ENCODE measurements at places on chromosomes 7 and 10.

- no peak for DNase-seq
Observed at GRCh38 chr7:44538093-44538797, 2.9 kb downstream of the NPC1L1 start.

DNA sequence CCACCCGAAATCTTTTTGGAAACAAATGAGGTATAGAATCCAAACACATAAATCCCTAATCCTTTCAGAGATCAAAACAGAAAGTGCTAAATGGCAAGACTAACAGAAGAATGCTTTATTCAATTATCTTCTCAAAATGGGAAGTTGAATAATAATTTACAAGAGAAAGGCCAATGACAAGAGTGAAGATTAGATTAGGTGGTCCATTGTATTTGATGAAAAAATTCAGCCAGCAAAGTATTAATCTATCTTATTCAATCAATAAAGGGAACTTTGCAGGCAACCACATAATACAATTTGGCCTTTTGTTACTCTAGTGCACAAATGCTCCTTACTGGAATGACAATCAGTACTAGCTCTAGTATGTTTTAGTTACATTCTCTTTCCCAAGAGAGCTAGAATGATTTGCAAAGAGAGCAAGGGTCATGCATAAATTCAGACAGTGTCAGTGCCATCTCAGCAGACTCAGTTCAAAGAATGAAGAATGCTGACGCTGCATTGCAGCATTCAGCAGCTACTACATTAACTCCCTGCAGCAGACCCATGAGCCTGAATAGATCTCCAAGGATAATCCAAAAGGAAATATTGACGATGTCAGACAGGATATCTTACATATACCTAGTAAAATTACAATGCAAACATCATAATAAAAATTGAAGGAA lies 131.8 kb downstream of the ANK3 start:
- no peak for DNase-seq

DNA sequence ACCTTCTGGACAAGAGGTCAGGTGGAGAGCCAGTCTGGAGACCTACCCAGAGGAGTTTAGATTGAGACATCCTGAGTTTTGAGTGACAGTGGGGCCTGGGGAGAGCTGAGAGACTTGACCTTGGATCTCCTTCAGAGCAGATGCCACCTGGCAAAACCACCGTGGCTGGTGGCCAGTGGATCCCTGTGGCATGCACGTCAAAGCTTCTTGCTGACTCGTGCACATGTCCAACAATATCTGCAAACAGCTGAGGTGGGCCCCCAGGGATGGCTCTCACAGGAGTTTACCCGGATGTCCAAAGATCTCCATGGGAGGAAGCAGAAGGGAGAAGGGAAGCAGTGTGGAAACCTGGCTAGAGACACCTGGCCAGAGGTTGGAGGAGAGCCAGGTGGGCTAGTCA lies 230.5 kb downstream of the FANK1 start:
- DNase-seq = no peak

GRCh38 chr7:77327067-77327931 lies 88.8 kb downstream of the GSAP start:
- no peak for DNase-seq

DNA sequence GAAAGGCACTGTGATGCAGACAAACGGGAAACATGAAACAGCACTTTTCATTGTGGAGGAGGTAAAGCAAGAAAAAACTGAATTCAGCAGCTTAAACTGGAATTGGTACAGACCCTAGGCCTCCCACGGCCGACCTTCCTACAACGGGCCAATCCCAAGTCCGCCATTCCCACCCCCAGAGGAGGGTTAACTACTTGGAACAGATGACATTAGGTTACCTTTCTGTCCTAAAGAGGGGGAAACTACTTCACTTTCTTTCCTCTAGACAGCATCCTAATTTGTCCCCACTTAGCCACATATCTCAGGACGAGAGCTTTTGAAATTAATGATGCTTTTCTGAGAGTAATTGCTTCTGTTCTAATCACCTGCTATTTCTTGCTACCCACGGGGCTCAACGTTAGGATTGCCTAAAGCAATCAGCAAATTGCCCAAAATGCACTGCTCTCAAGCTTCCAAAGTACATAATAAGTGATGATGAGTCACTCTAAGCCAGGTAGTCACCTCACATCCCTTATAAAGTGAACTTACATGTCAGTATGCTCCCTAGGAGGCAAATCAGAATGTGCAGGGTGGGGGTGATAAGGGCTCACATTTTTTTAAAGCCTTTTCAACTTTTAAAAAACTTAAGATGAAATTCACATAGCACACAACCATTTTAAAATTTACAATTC lies 36.7 kb downstream of the LSM5 start:
- no peak for DNase-seq

Data from CD4-positive, alpha-beta T cell treated with Interleukin-2 at 100 ng/mL for 4 hours (primary cell).